ENCODE measurements at places on chromosomes 16 and 17.

DNA sequence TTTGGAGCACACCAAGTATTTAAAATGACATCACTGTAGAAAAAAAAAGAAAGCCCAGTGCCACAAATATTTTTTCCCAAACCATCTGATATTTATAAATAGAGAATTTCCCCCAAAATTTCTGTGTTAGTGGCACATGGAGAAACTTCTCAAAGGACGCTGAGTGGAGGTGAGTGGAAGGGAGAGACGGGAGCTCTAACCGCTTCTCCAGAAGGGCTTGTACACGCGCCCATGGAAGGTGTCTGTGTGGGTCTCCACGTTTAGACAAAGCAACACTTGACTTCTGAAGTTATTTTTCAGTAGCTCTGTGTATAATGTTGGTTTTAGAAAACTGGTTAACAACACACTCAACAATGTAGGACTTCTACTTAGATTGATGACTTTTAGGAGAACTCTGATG lies 1.0 kb downstream of the MYOCD start:
- DNase-seq = no peak

GRCh38 chr17:48494335-48494734 lies 36.5 kb downstream of the HOXB1 start:
- DNase-seq = no peak

- no peak for DNase-seq
Measured at GRCh38 chr16:79640513-79641360, 40.2 kb upstream of the MAF start.

GRCh38 chr17:46832945-46833839 lies 14.7 kb upstream of the WNT3 start:
- no peak for DNase-seq

DNA sequence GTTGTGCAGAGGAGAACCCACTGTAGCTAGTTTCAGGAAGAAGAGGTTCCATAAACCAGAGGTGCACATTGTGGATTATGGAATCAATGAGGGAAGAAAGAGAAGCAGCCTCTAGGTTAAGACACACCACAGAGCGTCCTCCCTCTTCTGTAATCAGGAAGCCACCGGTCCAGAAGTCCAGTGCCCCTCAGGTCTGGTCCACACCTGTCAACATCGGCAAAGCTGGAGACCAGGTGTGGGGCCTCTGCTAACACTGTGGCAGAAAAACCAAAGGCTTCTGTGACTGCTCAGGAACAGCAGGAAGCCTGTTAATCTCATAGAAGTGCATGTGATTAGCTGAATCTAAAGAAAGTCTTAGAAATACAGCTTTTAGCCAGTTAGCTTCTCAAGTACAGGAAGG lies 23.3 kb downstream of the LIMD2 start:
- no peak for DNase-seq

DNA sequence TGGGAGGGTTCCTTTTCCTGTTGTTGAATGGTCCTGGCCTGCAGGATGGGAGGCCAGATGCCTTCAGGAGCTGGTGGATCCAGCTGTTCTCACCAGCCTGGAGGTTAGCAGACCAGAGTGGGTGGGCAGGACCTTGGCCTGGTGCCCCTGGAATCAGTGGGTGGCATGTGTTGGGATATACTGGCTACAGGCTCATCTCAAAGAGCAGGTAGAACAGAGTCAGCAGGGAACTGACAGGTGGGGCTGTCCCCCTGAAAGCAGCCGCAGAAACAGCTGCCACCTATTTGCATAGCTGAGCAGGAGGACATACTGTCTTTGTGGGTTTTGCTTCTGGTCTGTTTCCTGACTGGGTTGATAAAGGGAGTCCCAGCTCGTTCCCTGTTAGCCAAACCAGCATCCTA lies 144.1 kb downstream of the RAB11FIP4 start:
- DNase-seq = no peak

DNA sequence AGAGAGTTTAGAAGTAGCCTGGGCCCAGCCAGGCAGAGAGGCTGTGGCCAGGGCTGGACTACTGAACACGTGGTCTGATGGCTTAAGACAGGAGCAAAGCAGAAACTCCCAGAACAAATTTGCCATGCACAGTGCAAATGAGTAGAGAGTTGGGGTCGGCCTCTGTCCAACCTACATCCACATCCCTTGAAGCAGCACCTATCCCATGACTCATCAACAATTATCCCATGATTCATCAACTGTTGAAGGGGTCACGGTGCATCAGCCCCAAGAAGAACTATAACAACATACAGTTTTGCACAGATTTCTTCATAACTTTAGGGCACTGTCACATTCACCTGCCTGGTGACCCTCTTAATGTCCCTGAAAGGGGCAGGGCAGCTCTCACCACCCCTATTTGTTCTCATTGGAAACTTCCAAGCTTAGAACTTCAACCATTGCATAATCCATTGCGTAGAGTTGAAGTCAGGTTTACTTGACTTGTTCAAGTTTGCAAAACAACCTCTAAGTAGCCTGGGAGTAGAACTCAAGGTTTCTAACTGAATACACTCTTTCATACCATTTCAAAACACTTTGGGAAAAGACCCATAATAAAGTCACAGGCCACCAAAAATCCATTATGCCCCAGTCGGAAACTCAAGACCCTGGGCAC lies 235.2 kb upstream of the CDH5 start:
- DNase-seq = no peak

Data from effector memory CD4-positive, alpha-beta T cell (primary cell).